ENCODE measurements at places on chromosomes 2 and 18. TPM values are rescaled to one million over a fixed set of nuclear protein-coding genes. Genes with fewer than 3 reads are reported as not detected.

GRCh38 chr2:168912466-168912865, 11.4 kb downstream of the G6PC2 start:
- peaks cover 7% of the 10 kb centered on the region for H3K4me1 ChIP-seq
- H3K4me3 ChIP-seq: peak overlapping the region; percentile 35
- H3K36me3 ChIP-seq: no peaks in the 10 kb centered on the region
- no peak for DNase-seq
- peaks cover 11% of the 10 kb centered on the region for H3K27me3 ChIP-seq
- no peak overlapping the region for H3K27ac ChIP-seq

SCN1A gene
- not detected for total RNA-seq

ASPRV1 gene
- total RNA-seq: 727 TPM

DNA sequence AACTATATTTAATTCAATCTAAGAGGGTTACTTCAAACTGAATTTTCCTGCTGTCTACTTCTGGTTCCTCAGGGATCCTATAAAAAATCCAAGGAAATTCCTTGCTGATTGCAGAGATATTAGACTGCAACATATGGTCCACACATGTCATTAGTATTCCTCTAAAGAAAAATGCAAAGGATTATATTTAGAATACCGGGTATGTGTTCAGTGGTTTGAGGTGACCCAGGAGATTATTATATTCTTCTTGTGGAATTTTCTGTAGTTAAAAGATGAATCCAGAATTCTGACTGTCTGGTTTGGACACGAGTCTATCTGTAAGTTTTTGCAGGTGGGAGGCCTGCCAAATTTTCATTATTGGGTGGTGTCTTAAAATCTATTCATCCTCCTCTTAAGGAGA, 18.2 kb downstream of the HOXD1 start:
- H3K4me1 ChIP-seq: no peaks in the 10 kb centered on the region
- H3K27me3 ChIP-seq: peaks cover 19% of the 10 kb centered on the region
- no peak for DNase-seq
- H3K36me3 ChIP-seq: no peaks in the 10 kb centered on the region
- no peak overlapping the region for H3K4me3 ChIP-seq
- H3K27ac ChIP-seq: no peak overlapping the region

KCNE4 gene
- 0.64 TPM for total RNA-seq

IER3IP1 gene
- 11.3 TPM for total RNA-seq

GRCh38 chr2:16175247-16175825, 235.0 kb downstream of the MYCN start:
- no peaks in the 10 kb centered on the region for H3K4me1 ChIP-seq
- H3K4me3 ChIP-seq: no peak overlapping the region
- DNase-seq: peak; percentile 50
- no peaks in the 10 kb centered on the region for H3K27me3 ChIP-seq
- H3K36me3 ChIP-seq: no peaks in the 10 kb centered on the region
- no peak overlapping the region for H3K27ac ChIP-seq

- H3K4me3 ChIP-seq: no peak overlapping the region
- no peaks in the 10 kb centered on the region for H3K36me3 ChIP-seq
- no peaks in the 10 kb centered on the region for H3K27me3 ChIP-seq
- DNase-seq: no peak
Measured at GRCh38 chr2:188524519-188525113, 232.9 kb downstream of the GULP1 start.

UGT1A7 gene
- total RNA-seq: 1.3 TPM

GRCh38 chr2:218855305-218856166, 4.1 kb upstream of the WNT6 start:
- H3K36me3 ChIP-seq: no peaks in the 10 kb centered on the region
- DNase-seq: peak; percentile 29
- peaks cover 69% of the 10 kb centered on the region for H3K27me3 ChIP-seq
- no peak overlapping the region for H3K4me3 ChIP-seq
- no peak overlapping the region for H3K27ac ChIP-seq
- H3K4me1 ChIP-seq: peaks cover 33% of the 10 kb centered on the region

- peak; percentile 87 for DNase-seq
- H3K27ac ChIP-seq: peak overlapping the region; percentile 25
- peaks cover 9% of the 10 kb centered on the region for H3K4me1 ChIP-seq
- H3K27me3 ChIP-seq: no peaks in the 10 kb centered on the region
- peaks cover 60% of the 10 kb centered on the region for H3K36me3 ChIP-seq
Measured at GRCh38 chr2:69816923-69817542, 12.4 kb upstream of the GMCL1 start.

GLI2 gene
- total RNA-seq: 6.7 TPM

GRCh38 chr2:152740743-152741328, 22.4 kb downstream of the ARL6IP6 start:
- no peaks in the 10 kb centered on the region for H3K4me1 ChIP-seq
- no peak overlapping the region for H3K4me3 ChIP-seq
- H3K27me3 ChIP-seq: no peaks in the 10 kb centered on the region
- H3K36me3 ChIP-seq: peaks cover 26% of the 10 kb centered on the region

DNA sequence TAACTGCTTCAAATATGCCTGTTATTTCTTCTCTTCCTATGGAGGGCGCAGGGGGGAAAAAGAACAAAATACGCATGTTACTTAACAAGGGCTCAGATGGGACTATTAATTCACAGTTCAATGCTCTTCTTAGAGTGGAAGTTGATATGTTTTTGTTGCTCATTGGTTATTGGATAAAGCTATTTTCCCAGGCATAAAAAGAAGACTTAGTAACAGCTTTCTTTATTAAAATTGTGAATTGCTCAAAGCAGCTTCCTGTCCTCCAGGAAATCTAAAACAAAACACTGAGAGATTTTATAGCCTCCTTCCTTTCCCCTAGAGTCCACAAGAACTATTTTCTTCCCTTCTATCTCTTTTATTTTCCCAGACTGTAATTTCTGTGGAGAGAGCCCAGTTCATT, 180.8 kb downstream of the SH3BP4 start:
- DNase-seq: no peak
- no peak overlapping the region for H3K4me3 ChIP-seq
- H3K4me1 ChIP-seq: no peaks in the 10 kb centered on the region
- H3K27ac ChIP-seq: no peak overlapping the region

DNA sequence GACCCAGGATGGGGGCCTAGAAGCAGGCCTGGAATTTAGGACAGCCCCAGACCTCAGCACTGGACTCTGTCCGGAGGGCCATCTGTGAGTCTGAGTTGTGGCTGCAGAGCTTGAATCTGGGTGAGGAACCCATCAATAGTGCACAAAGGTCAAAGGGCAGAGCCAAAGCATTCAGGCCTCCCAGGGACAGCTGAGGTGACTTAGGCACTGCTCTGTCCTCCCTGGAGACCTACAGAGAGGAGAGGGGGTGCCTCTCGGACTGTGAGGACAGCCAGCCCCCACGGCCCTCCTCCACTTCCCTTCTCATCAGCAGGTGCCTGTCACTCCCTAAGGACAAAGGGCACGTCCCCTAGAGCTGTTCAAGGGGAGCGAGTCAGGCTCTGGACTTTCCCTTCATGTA, 25.1 kb upstream of the PRLH start:
- no peak overlapping the region for H3K4me3 ChIP-seq
- no peaks in the 10 kb centered on the region for H3K27me3 ChIP-seq
- peaks cover 11% of the 10 kb centered on the region for H3K4me1 ChIP-seq

DNA sequence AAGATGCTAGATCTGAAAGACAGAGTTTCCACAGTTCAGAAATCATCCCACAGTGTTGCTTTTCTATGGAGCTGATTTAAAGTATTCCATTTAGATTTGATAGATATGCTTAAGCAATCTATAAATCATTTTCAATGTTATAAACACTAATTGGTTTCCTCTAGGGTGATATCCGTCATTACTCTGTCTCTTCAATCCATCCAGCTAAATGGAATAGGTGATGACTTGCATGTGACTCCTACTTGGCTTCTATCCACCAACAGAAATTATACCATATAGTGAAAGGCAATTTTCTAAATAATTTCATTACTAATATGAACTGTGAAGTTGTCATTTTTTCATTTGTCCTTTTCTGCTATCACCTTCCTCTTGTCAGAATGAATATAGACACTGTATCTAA, 84.9 kb downstream of the AOX1 start:
- no peaks in the 10 kb centered on the region for H3K27me3 ChIP-seq
- no peak overlapping the region for H3K4me3 ChIP-seq
- DNase-seq: no peak
- peaks cover 9% of the 10 kb centered on the region for H3K36me3 ChIP-seq

GRCh38 chr18:360676-361075, 92.8 kb upstream of the THOC1 start:
- no peaks in the 10 kb centered on the region for H3K27me3 ChIP-seq
- H3K4me3 ChIP-seq: no peak overlapping the region
- DNase-seq: no peak
- no peaks in the 10 kb centered on the region for H3K36me3 ChIP-seq

DNA sequence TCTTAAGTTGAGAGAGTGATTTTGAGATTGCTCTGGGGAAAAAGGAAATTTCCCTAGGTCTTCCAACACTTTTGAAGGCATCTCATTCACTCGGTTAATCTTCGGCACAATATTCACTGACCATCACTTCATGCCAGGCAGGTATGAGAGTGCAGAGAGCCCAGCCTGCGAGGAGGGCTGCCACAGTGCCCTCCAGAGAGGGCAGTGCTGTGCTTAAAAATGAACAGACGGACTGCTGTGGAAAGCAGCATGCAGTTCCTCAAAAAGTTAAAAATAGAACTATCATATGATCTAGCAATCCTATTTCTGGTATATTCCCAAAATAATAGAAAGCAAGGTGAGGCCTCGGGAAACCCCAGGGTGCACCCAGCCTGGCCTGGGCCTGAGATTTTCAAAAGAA, 374.9 kb upstream of the RAB6C start:
- no peaks in the 10 kb centered on the region for H3K4me1 ChIP-seq
- no peak overlapping the region for H3K27ac ChIP-seq
- H3K4me3 ChIP-seq: no peak overlapping the region
- H3K36me3 ChIP-seq: no peaks in the 10 kb centered on the region

GRCh38 chr2:7567646-7568045, 650.4 kb downstream of the RNF144A start:
- H3K27ac ChIP-seq: no peak overlapping the region
- DNase-seq: no peak
- H3K4me1 ChIP-seq: no peaks in the 10 kb centered on the region
- H3K36me3 ChIP-seq: no peaks in the 10 kb centered on the region
- no peak overlapping the region for H3K4me3 ChIP-seq
- peaks cover 2% of the 10 kb centered on the region for H3K27me3 ChIP-seq

- no peaks in the 10 kb centered on the region for H3K36me3 ChIP-seq
- H3K4me3 ChIP-seq: no peak overlapping the region
- H3K4me1 ChIP-seq: no peaks in the 10 kb centered on the region
- H3K27ac ChIP-seq: no peak overlapping the region
- DNase-seq: no peak
- no peaks in the 10 kb centered on the region for H3K27me3 ChIP-seq
Measured at GRCh38 chr18:55981712-55982475, 393.9 kb upstream of the TCF4 start.

DNA sequence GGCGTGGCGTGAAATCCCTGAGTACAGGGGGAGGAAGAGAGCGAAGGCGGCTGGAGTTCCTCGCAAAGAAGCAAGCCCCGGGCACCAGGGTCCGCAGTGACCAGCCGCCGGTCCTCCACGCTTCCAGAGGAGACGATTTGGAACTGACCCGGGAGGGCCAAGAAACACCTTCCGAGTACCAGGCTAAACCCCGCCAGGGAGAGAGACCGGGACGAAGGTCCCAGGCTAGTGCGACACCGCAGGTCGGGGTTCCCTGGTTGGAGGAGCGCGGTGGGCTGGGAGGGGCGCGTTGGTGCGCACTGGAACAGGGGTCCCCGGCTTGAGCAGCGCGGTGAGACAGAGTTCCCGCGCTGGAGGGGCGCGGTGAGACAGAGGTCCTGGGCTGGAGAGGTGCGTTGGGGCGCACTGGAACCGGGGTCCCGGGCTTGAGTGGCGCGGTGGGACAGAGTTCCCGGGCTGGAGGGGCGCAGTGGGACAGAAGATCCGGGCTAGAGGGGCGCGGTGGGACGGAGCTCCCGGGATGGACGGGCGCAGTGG, 901 bp downstream of the WDFY1 start:
- peaks cover 38% of the 10 kb centered on the region for H3K4me1 ChIP-seq
- peak overlapping the region; percentile 93 for H3K27ac ChIP-seq
- H3K27me3 ChIP-seq: no peaks in the 10 kb centered on the region
- no peaks in the 10 kb centered on the region for H3K36me3 ChIP-seq
- no peak for DNase-seq
- peak overlapping the region; percentile 91 for H3K4me3 ChIP-seq

BMP10 gene
- total RNA-seq: not detected

DNA sequence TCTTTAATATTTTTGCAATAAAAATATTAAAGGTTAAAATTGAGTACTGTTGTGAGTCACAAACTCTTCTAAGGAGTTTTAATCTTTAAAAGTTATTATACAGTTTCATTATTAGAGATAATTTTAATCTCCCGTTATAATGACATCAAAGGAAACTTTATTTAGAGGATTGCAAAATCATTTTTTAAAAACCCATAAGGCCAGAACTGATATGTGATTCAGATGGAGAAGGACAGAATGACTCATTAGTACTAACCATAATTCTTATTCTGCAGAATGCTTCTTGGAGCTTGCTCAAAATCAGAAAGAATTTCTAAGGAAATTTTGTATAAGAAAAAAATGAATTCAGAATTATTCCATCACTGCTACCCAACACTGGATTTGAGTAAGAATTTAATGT, 12.5 kb upstream of the HNRNPLL start:
- H3K27ac ChIP-seq: no peak overlapping the region
- peaks cover 12% of the 10 kb centered on the region for H3K4me1 ChIP-seq
- H3K4me3 ChIP-seq: no peak overlapping the region
- no peaks in the 10 kb centered on the region for H3K36me3 ChIP-seq

DNA sequence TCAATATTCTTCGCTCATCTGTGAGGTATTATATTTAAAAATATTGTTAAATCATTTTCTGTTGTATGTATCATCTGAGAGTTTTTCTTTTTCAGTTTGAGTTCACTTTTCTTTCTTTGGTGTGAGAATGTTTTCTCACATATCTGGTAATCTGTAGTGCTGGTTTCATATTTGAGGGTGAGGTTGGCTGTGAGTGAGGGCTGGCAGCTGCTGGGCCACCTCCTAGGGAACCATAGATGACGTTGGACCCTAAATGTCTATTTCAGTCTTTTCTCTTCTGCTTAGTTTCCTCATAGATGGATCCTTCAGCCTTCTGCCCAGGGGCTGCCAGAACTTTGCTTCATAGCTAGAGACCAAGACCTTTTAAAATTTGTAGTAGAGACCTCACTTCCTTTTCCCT, 33.5 kb downstream of the MGAT5 start:
- H3K27me3 ChIP-seq: no peaks in the 10 kb centered on the region
- H3K4me3 ChIP-seq: no peak overlapping the region
- no peaks in the 10 kb centered on the region for H3K36me3 ChIP-seq
- peaks cover 15% of the 10 kb centered on the region for H3K4me1 ChIP-seq
- DNase-seq: no peak

GRCh38 chr18:50717563-50717962, 102.3 kb downstream of the MRO start:
- H3K4me3 ChIP-seq: no peak overlapping the region
- no peaks in the 10 kb centered on the region for H3K36me3 ChIP-seq
- no peaks in the 10 kb centered on the region for H3K27me3 ChIP-seq
- H3K27ac ChIP-seq: no peak overlapping the region
- no peak for DNase-seq

DNA sequence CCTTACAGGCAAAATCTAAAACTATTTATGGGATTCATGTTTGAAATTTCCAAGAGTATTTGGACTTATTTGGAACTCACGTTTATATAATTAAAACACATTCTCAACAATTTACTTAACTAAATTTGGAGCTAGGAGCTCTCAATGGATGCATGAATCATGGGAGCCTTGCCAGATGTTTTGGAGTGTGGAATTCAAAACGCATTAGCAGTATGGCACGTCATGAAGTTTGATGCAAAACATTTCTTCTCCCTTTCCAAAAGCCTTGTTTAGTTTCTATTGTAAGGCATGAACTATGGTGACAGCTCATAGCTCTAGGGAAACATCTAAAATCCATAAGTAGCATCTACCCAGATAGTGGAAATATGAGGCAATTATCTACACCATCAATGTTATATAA, 701.6 kb downstream of the SATB2 start:
- H3K4me3 ChIP-seq: no peak overlapping the region
- H3K27me3 ChIP-seq: no peaks in the 10 kb centered on the region
- no peak overlapping the region for H3K27ac ChIP-seq
- no peaks in the 10 kb centered on the region for H3K4me1 ChIP-seq

Measured in suprapubic skin (tissue), 4 donors.